ENCODE measurements at places on chromosomes 4 and X.

DNA sequence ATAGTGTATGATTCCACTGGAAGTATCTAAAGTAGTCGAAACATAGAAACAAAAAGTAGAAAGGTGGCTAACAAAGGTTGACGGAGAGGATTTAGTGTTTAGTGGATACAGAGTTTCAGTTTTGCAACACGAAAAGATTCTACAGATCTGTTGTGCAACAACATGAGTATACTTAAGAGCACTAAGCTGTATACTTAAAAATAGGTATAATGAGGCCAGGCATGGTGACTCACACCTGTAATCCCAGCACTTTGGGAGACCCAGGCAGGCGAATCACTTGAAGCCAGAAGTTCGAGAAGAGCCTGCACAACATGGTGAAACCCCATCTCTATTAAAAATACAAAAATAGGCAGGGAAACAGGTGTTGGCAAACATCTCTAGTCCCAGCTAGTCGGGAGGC lies 7.9 kb upstream of the ATRX start:
- DNase-seq = no peak

DNA sequence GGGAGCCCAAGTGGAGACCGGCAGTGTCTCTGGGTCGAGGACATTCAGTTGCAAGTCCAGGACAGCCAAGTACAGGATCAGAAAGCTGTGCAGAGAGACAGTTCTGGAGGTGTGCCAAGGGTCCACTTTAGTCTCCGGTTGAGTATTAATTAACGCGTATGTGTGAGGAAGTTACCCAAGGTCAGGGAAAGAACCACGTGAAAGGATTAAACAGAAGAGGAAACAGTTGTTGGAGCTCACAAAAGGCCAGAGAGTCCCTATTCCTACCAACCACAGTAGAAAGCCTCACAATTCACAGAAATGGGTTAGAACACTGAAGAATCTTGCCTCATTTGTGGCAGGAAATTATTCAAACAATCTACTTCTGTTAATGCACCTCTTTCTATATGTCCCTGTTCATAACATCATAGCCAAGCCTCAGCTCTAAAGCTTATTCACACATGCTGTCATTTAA lies 17.9 kb upstream of the NSUN7 start:
- no peak for DNase-seq

GRCh38 chr4:8365353-8365752 lies 75.2 kb downstream of the ACOX3 start:
- no peak for DNase-seq

- DNase-seq = peak; percentile 83
Measured at GRCh38 chr4:4659871-4660651, 118.2 kb upstream of the STX18 start.

GRCh38 chr4:123163501-123163900 lies 233.1 kb upstream of the SPRY1 start:
- DNase-seq = no peak

GRCh38 chrX:47585273-47585672 lies 3.0 kb downstream of the TIMP1 start:
- no peak for DNase-seq

GRCh38 chrX:146863566-146863965 lies 49.0 kb upstream of the CXorf51A start:
- DNase-seq = no peak

DNA sequence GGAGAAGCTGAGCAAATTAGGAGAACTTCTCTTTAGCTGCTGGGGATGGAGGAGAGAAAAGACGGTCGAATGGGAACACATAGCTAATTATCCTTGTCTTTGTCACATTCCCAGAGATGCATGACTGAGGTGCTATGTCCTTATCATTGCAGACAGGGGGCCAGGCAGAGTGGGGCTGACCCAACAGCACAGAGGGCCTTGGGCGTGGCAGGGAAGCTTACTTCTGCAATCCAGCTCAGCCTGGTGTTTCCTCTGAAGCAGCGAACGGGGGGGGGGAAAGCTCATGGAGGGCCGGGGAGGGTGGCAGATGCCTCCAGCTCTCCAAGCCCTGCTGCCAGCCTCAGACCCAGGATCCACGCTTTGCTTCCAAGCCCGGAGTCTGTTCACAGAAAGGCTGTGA lies 50.8 kb upstream of the HOPX start:
- no peak for DNase-seq

- no peak for DNase-seq
Measured at GRCh38 chr4:68445111-68445510, 2.2 kb upstream of the TMPRSS11E start.

DNA sequence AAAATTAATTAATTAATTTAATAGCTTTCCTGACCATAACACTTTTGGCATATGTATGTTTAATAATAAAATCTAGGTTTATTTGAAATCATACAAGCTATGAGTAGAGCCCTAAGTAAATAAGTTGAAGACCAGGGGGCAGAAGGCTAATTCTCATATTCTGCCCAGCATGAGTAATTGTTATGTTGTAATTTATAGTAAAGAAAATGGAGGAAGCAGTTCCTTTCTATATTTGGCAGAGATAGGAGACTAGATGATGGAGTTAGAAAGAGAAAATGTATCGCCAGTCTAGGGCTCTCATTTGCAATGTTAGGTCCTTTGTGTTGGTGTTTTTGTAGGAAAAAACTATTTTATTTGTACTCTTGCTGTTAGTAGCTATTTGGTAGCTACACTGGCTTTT lies 89.1 kb downstream of the FNIP2 start:
- DNase-seq = no peak

- DNase-seq = peak; percentile 76
Measured at GRCh38 chr4:153211986-153212728, 7.9 kb downstream of the TRIM2 start.

- peak; percentile 96 for DNase-seq
Measured at GRCh38 chr4:154164931-154165839, 326.4 kb downstream of the DCHS2 start.

GRCh38 chrX:96989830-96990571 lies 106.3 kb downstream of the RPA4 start:
- DNase-seq = no peak

DNA sequence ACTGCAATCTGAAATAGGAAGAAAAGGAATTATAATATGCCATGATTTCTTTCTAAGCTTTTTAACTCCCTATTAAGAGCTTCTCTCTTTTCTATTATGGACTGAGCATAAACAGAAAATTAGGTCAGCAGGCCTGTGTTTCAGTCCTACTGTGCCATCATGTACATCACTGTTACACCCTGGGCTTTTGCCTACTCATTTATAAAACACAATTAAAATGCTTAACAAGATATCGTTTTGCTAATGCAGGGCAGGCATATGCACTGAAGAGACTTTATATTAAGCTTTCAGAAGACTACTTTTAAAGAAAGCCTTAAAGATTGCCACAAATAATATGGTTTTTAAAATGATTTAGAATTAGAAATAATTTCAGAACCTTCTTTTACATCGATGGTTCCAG lies 828 bp upstream of the BBS12 start:
- DNase-seq = no peak

DNA sequence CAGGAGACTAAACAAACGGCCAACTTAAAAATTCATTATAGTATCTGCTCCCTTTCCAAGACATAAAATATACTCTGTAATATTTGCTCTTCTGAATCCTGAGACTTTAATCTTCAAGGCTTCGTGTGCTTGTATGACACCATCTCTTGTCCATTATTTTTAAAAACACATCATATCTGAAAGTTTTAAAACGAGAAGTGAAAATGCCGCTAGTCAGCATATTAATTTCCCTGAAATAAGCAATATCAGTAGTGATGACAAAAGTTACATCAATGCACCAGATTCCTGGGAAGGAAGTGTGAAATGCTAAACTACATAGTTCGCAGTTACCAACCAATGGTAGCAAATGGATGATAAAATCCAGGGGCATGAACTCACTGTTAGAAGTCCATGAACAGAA lies 66.8 kb upstream of the EXOC1L start:
- DNase-seq = no peak

Data from fibroblast of skin of left quadriceps (primary cell).